ENCODE measurements at places on chromosomes 4 and X.

DNA sequence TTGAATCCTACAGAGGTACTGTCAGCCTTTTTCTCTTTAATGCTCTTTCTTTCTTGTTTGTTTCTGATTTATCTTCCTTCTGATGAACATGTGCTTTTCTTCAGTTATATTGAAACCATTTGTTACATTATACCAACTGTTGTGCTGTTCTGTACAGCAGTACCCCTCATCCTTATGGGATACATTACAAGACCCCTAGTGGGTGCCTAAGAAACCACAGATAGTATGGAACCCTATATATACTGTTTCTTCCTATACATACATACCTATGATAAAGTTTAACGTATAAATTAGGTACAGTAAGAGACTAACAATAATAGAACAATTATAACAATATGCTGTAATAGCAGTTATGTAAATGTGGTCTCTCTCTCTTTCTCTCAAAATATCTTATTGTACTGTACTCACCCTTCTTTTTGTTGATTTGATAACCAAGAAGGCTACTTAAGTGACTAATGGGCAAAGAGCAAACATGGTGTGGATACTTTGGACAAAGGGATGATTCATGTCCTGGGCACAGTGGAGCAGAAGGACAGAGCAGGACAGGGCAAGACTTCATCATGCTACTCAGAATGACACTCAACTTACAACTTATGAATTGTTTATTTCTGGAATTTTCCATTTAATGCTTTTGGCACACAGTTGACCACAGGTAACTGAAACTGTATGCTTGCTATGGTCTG, 10.7 kb upstream of the YIPF7 start:
- no peak for DNase-seq

DNA sequence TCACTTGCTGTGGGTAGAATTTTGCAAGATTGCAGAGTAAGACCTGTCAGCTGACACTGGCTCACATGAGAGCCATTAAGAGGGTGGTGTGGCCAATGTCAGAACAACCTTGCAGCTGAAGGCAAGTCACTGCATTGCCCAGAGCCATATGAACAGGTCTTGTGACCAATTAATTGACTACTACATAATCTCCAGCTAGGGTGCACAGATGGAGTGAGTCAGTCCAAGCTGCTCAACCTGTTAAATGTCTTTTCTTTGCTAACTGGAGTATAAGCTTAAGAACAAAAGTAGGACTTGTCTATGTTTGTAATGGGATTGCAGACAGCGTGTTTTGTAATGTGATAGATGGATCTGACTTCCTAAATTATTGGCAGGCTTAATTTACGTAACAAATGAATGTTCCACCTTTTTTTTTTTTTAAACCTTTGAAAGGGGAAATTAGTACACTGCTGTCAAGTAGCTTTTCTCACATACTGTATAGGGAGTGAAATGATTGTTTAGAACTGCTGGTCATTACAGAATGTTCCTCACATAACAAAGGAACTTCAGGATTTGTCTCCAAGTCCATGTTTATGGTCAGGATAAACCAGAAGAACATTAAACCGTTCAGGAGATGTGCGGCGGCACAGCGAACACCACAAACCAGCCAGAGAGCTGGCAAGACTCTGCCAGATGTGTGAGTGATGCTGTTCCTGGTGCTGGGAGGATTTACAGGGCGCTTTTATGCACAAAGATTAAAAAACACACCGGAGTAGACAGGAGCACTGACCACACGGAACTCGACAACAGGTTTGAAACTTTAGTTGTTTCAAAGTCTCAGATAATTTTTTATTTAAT, 37.0 kb downstream of the FNIP2 start:
- no peak for DNase-seq

DNA sequence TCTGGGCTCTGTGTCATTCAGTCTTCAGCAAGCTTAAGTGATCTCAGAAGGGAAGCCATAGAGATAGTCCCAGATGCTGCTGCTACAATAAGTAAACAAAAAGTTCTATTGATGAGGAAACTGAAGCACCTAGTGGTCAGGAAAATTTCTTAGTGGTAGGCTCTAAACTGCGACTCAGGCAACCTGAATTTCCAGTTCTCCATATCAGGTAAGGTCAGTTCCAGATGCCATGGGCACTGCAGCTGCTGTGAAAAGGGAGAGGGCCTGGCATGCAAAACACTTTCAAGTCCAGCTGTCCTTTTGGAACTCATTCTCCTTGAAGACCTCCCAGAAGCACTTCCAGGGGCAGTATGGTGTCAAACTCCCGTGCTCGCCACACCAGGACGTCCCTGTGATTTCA, 46.2 kb downstream of the REELD1 start:
- no peak for DNase-seq

DNA sequence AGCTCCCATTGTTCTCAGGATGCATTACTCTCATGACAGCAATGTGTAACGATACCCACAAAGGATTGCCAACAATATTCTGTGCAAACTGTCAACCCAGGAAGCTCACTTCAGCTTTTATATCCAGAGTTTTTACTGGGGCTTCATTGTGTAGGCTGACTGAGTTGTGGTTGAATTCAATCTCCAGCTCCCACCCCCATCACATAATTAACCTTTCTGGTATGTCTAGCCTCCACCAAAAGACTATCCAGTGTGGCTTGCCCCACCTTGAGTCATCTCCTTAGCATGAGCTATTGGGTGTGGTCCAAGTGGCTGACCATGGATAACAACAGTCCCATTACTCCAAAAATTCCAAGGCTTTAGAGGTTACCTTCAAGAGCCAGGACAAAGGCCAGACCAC, 17.7 kb upstream of the TAB3 start:
- no peak for DNase-seq

DNA sequence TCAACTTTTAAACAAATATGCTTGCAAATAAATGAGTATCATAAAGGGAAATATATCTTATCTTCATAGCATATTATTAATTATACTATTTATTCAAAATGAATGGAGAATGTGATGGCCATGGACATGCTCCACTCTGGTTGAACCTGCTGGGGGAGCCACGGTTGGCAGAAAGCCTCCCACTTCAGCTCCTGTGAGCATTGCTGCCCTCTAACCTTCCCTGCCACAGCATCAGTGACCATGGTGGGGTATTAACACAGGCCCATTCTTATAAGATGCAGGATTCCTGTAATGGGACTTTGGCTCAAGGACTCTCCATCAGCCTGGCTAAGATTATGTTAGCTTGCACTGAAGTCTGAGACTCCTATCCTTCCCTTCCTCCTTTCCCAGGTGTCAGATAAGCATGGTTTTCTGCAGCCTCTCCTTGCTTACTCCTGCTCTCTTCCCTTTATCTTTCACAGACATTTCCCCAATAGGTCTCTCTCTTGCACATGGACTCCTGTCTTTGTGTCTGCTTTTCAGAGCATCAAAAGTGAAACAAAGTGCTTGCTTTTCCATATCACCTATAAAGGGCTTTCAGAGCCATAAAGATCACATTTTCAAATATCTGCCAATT, 4.9 kb upstream of the ABRAXAS1 start:
- DNase-seq = no peak

GRCh38 chr4:14184265-14184664, 556.7 kb upstream of the BOD1L1 start:
- DNase-seq = no peak

DNA sequence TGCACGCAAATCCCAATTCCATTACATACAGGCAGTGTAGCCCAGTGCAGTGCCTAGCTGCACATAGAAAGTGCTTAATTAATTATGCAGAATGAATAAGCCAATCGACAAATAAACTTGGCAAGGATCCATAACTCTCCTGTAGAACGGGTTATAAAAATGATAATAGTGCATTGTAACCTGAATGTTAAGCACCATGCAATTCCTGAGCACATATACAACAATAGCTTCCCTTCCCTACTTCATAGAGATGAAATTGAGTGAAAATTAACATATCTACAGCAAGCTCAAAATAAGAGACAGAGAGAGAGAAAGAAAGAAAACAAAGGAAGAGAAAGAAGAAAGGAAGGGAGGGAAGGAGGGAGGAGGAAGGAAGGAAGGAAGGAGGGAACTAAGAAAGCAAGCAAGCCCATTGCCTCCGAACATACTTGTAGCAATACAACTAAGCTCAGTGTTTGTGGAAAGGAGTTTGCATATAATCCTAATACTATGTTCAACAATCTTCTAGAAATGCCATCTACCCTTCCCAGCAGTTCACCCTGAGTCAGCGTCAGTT, 1074.0 kb upstream of the LCORL start:
- DNase-seq = no peak

DNA sequence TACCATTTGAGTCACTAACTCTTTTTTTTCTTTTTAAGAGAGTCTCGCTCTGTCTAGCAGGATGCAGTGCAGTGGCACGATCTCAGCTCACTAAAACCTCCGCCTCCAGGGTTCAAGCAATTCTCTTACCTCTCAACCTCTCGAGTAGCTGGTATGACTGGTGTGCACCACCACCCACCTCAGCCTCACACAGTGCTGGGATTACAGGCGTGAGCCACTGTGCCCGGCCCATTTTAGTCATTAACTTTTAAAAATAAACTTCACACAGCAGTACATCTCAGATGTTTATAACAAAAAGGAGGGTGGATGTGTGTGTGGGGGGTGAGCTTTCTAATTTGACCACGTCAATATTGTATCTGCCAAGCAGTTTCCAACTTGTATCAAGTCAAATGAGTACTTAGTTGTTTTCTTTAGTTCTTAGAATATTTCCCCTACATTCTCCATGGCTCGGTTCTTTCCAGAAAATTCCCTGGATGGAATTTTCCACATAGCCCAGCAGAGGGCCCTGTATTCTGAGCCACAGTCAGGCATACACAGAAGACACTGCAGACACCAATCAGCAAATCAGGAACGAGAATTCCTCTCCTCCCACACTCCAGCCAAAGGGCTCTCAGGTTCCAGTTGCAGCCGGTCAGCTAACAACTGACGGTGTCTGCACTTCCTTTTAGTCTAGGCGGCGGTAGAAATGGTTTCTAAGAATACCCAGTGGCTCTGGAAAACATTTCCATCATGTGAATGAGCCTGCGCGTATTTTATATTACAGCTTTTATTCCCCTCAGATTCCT, 20.1 kb upstream of the ARAF start:
- no peak for DNase-seq

DNA sequence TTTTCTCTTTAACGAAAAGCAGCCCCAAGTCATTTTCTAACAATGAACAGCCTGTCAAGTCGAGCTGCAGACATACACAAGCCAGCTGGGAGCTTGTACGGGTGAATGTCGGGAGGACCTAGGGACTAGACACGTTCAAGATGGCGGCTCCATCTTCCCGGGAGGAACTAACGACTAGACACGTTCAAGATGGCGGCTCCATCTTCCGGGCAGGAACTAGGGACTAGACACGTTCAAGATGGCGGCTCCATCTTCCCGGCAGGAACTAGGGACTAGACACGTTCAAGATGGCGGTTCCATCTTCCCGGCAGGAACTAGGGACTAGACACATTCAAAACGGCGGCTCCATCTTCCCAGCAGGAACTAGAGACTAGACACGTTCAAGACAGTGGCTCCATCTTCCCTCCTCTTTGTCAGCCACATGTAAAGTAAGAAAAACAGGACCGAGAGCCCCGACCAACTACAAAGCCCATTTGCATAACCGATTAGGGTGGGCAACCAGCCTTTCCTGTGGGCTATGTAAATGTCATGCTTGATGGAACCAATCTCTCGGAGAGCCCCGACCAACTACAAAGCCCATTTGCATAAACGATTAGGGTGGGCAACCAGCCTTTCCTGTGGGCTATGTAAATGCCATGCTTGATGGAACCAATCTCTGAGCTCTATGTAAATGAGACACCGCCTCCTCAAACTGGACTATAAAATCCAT, 175.5 kb downstream of the DHRSX start:
- DNase-seq = no peak

DNA sequence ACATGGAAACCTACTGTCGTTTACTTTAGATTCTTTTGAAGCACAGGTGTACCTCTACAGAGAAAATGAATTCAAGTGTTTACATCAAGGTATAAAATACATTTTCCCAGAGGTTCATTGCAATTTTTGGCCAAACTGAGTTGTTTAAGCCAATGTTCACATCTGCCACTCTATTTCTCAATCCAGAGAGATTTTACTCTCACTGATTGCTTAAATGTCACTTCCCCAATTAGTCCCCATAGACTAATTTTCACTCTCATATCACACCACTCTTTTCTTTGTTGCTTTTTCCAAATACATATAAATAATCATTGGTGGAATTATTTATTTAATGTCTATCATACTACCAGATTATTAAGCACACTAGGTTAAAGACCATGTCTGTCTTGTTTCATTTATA, 271.8 kb downstream of the PPP3CA start:
- no peak for DNase-seq

DNA sequence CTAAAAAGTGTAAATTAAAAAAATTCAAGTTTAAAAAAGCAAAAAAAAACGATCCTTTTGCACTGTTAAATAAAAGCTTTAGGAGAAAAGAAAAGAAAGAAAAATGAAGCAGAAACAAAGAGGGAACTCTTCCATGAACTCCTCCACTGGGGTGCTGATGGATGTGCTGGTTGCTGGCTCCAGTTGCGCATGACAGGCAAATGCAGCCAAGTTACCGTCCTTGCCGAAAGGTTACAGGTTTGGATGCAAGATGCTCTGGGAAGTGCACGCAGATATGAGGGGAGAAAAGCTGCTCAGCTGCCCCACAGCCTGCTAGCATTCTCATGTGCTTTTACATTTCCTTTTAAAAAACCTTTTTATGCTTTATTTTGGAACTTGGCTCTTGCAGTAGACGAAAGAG, 58.5 kb downstream of the HADH start:
- no peak for DNase-seq

DNA sequence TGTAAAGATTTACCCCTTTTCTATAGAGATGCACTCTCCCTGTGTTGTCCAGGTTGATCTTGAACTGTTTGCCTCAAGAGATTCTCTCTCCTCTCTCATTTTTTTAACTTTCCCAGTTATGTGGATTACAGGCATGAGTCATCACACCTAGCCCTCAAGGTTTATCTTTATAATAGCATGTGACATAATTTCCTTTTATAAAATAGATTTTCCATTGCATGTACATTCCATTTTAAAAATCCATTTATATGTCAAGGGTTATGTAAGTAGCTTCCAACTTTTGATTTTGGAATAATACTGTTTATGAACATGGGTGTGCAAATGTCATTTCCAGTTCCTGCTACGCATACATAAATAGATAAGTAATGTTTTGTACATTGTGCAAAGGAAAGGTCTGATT, 20.6 kb downstream of the ZNF721 start:
- DNase-seq = no peak
